ENCODE measurements at places on chromosomes 3 and 15.

DNA sequence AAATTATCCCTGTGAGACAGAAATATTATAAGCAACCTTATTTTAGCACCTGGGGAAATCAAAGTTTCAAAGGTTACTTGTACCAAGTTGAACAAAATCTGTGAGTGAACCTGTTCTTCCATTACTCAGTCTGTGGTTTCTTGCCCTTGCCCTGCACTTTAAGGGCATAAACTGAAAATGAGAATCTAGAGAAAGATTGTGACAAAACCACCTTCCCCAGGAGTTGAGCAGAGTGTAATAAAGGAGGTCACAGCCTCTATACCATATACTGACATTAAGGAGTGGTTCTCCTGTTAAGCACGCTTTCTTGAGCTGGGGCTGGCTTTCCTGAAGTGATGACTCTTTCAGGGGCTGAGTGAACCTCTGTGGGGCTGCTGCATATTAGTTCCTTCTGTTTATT is 143.4 kb downstream of the PDCD6IP start:
- DNase-seq, result no peak

DNA sequence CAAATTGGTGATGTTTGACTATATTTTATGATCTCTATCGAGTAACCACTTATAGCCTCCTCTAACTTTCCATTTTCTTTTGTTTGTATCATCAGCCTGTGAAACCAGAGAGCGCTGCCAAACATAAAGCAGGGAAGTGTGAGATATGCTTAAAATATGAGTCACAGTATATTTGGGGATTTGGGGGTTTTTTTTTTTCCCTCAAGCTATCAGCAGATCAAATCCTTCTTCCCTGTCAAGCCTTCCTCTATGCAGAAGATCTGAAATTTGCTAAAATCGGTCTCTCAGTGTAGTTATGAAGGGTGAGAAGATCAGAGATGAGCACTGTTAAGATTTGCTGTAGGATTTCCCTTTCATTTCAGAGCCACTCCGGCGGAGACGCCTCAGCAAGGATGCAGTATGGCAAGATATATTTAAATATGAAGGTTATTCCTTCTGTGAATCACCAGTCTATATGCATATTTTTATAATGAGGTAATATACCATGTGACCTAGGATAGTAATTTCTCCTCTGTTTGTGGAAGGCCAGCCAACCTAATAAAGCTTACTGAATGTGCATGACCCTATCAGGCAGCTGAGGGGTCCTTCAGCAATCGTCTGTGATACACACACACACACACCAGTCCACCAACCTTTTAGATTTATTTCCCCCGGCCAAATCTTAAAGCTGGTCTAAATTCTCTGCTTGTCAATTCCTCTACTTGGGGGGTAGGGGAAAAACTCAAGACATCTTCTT is 474.1 kb downstream of the FOXP1 start:
- peak; percentile 35 for DNase-seq

DNA sequence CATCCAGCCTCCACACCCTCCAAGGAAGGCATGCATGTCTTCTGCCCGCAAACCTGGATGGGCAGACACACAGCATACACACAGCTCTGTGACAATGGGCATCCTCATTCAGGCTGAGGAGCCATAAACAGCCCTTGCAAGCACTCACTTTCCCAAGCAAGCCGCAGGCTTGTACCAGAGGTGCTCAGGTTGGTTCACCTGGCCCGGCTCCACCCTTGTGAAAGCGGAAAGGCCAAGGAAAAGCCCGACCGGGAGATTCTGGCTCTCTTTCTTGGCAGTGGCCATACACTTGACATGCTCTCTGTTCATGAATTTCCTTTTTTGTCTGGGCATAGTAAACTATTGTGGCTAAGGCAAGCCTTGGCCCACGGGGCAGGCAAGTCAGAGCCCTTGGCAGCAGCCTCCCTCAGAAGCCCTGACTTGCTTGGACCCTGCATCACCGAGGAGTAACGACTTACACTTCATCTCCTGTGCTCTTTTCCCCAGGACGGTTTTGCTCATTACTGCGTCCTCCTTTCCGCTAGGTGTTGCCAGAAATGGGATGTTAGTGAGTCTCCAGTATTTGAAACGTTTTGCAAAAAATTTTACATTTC is 74.6 kb upstream of the BNC1 start:
- no peak for DNase-seq

GRCh38 chr15:68526784-68527183 is 52.0 kb upstream of the CORO2B start:
- no peak for DNase-seq

GRCh38 chr3:61938878-61939549 is 377.6 kb downstream of the PTPRG start:
- no peak for DNase-seq

DNA sequence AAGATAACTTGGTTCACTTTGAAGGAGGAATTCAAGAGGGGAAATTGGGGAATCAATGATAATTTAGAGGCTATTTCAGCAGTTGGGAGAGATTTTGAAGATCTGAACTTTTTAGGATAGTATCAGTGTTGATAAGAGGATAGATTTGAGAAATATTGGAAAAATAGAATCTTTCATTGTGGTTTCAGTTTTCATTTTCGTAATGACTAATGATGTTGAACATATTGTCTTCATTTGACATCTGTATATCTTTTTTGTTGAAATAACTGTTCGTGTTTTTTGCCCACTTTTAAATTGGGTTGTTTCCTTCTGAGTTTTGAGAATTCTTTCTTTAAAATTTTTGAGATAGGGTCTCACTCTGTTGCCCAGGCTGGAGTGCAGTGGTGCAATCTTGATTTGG is 21.1 kb downstream of the ECT2 start:
- no peak for DNase-seq

DNA sequence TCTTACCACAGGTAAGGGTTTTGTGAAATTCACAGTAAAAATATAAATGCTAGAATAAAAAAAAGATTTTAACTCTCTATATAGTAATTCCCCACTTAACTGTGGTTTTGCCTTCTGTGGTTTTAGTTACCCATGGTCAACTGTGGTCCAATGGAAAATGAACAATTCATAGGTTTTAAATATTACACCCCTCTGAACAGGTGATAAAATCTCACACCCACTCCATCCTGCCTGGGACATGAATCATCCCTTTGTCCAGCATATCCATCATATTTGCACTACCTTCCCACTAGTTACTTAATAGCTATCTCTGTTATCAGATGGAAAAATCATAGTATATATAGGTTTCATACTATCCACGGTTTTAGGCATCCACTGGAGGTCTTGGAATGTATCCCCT is 49.2 kb downstream of the HDGFL3 start:
- no peak for DNase-seq

DNA sequence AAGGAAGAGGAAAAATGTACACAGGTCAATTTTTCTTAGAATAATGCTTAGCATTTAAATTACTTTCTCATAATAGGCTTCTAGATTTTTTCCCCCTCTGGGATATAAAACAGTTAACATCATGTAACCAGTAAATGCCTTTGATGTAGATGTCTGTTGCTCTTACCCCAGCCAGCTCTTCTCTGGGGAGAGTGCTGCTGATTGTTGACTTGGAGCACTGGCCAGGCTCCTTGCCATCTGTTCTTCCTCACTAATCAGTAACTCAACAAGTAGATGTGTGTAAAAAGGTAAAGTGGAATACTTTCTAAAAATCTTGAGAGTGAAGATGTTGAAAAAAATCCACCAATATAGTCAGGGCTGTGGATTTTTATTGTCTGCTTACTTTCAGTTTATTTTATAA is 42.2 kb downstream of the RIOX2 start:
- no peak for DNase-seq

GRCh38 chr3:42721690-42722089 is 19.1 kb upstream of the HHATL start:
- DNase-seq, result no peak

GRCh38 chr3:45425237-45425933 is 37.0 kb downstream of the LARS2 start:
- no peak for DNase-seq

GRCh38 chr3:116734243-116734642 is 24.7 kb downstream of the TUSC7 start:
- DNase-seq, result no peak

- DNase-seq, result no peak
Observed at GRCh38 chr3:185929192-185930151, 8.3 kb downstream of the TRA2B start.

- peak; percentile 24 for DNase-seq
Observed at GRCh38 chr3:140972833-140973232, 31.2 kb downstream of the SLC25A36 start.

Data from GM03348 (cell line).